ENCODE measurements at places on chromosomes 13 and 19. TPM values are rescaled to one million over a fixed set of nuclear protein-coding genes. Genes with fewer than 3 reads are reported as not detected.

DNA sequence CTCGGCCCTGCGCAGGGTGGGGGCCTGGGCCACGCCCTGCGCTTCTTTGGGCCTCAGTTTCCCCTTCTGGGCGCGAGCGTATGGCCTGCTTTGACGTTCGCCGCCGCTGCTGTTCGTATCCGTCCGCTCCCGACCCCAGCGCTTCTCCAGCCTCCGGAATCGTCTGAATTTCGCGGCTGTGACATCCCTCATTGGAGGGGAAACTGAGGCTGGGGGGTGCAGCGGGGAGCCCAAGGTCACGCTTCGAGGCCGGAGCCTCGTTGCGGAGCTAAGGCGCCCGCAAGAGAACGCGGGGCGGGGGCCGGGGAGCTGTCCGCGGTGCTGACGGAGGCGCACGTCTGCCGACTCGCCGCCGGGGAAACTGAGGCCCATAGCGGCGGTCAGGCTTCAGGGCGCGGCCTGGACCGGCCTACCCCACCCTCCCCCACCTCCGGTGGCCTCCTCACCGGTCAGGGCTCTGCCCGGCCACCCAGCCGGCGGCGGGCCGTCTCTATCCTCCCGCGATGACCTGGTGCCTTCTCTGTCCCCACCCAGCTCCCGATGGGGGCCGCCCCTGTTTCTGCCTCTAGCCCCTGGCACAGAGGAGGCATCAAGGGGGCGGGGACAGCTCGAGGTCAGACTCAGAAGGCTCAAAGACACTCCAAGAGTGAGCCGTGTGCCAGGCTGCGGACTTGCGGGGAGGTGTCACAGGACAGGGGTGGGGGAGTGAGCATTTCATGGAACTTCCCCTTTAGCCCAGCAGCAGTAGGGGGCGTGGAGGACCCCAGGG is 3.0 kb upstream of the APC2 start:
- DNase-seq, result no peak

GRCh38 chr13:79917628-79918027 is 423.3 kb downstream of the SPRY2 start:
- no peak for DNase-seq

The KCNRG gene
- 1.1 TPM for total RNA-seq

The PRR22 gene
- total RNA-seq, result 3.1 TPM

The PCDH20 gene
- total RNA-seq, result 6.3 TPM

GRCh38 chr13:110841406-110841805 is 73.5 kb downstream of the ANKRD10 start:
- DNase-seq, result no peak

- no peak for DNase-seq
Observed at GRCh38 chr13:97568850-97569249, 134.9 kb downstream of the RAP2A start.

- DNase-seq, result peak; percentile 81
Observed at GRCh38 chr13:19957320-19958154, 990 bp upstream of the ZMYM2 start.

DNA sequence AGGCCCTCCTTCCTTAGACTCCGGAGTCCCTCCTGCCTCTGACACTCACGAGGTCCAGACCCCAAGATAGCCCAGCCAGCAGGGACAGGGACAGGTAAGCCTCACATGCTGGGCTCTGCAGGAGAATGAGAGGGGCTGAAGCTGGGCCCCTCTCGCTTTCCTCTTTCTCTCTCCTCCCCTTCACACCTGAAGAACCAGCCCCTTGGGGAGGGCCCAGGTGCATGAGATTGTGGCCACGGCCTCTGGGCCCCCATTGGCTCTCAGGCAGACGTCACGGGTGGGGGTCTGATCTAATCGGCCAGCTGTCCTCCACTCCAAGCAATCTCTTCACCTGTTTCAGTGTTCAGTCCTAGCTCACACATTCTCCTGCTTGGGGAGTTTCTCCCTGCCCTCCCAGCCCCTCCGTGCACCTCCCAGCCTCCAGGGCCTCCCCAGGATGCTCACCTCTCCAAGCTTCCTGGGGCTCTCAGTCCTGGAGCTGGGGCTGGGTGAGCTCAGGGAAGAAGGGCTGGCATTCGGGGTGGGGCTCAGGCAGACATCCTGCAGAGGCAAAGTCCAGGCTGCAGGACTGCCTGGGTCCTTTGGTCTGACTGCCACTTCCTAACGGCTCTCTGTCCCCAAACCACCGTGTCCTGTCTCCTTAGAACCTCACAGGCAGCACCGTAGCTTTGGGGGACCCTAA is 2.8 kb downstream of the TMEM150B start:
- peak; percentile 80 for DNase-seq

DNA sequence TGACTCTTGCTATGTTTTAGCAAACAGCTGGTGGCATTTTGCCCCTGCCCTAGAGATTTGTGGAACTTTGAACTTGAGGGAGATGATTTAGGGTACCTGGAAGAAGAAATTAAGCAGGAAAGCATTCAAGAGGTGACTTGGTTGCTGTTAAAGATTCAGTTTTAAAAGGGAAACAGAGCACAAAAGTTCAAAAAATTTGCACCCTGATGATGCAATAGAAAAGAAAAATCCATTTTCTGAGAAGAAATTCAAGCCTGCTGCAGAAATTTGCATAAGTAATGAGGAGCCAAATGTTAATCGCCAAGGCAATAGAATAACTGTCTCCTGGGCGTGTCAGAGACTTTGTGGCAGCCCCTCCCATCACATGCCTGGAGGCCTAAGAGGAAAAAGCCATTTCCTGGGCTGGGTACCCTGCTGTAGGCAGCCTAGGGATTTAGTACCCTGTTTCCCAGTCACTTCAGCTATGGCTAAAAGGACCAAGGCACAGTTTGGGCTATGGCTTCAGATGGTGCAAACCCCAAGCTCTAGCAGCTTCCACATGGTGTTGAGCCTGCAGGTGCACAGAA is 958.5 kb upstream of the MIR17HG start:
- DNase-seq, result no peak

DNA sequence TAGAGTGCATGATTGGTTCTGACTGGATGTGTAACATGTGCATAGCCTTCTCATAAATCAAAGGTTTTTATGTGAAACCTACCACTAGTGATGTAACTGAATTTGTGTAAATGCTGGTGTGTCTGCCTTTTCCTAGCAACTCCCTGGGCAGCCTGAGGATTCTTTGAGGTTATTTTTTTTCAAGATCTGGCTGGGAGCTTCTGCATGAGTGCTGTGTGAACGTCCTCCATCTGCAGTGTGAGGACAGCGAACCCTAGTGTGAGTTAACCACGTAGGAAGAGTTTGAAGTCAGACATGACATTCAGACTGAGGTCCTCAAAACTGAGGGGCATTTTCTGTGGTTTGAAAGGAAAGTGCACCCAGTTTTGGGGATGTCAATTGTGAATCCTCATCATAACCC is 39.9 kb downstream of the DPRX start:
- DNase-seq, result no peak

DNA sequence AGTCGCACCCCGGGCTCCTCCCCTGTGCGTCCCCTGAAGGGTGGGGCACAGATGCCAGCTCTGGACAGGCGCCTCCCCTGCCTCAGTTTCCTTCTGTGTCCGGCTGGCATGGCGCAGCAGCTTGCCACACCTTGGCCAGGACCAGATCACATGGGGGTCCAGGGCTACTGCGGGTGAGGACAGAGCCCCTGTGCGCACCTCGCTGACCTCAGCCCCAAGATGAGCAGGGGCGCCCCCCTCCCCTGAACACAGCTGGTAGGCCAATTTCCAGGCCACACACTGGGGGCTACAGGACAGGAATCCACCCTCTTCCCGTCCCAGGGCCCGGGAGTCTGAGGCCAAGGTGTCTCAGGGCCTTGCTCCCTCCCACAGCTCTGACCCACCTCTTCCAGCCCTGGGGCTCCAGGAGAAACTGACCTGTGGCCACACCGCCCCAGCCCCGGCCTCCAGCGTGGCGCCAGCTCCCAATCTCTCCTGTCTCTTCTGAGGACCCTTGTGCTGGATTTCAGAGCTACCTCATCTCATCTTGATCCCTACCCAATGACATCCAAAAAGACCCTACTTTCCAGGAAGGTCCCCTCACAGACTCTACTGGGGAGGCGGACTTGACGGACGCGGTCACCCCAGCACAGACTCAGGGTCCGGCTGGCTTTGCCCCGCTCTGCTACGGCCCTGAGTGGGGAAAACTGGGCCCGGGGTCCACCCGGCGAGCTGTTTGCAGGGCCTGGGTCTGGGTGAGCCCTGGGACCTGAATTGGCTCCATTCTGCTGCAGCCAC is 28.2 kb downstream of the SBNO2 start:
- no peak for DNase-seq

DNA sequence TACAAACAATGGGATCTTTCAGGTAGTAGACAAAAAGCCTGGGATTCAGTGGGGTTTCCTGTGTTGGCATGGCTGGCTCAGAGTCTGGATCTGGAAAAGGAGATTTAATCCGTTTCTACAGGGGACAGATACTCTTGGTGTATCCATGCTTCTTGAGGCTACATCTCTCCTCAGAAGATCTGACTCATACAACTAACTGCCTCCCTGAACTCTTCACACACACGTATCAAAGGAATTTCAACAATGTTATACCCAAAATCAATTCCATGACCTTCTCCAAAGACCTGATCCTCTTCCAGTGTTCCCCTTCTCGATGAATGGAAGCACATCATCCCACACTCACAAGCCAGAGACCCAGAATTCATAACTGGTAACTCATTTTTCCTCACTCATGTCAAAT is 435.3 kb upstream of the NBEA start:
- no peak for DNase-seq

DNA sequence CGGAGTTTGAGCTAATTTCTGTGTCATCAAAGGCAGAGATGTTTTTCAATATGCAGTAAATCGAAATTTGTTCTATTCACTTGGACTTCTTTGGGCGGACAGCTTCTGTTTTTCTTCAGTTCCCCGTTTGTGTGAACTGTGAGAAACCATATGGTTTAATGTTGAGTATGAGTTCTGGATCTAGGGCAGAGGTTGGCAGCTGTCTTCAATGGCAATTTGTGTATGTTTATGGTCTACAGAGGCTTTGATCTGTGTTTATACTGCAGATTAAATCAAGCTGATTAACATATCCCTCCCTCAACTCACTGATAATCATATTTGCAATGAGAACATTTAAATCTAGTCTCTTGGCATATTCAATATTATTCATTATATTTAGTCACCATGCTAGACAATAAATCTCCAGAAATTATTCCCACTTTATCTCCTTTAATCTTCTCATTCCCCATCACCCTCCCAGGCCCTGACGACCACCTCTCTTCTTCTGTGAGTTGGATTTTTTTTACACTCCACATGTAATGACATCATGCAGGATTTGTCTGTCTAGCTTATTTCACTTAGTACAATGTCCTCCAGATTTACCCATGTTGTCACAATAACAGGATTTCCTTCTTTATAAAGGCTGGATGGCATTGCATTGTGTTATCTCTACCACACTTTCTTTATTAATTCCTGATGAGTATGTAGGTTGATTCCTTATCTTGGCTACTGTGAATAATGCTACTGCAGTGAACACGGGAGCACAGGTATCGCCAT is 9.0 kb downstream of the ZNF331 start:
- no peak for DNase-seq

The TEX26 gene
- not detected for total RNA-seq

- DNase-seq, result no peak
Observed at GRCh38 chr19:1967087-1967608, 26.2 kb downstream of the CSNK1G2 start.

The ATF5 gene
- 10.7 TPM for total RNA-seq

The SYNGR4 gene
- not detected for total RNA-seq

- DNase-seq, result peak; percentile 81
Observed at GRCh38 chr19:12749938-12750521, 1.6 kb upstream of the BEST2 start.

GRCh38 chr19:4413588-4413987 is 11.1 kb downstream of the CHAF1A start:
- no peak for DNase-seq

GRCh38 chr13:107678075-107678689 is 537.2 kb downstream of the LIG4 start:
- DNase-seq, result no peak

The KCNK6 gene
- total RNA-seq, result 25.6 TPM

DNA sequence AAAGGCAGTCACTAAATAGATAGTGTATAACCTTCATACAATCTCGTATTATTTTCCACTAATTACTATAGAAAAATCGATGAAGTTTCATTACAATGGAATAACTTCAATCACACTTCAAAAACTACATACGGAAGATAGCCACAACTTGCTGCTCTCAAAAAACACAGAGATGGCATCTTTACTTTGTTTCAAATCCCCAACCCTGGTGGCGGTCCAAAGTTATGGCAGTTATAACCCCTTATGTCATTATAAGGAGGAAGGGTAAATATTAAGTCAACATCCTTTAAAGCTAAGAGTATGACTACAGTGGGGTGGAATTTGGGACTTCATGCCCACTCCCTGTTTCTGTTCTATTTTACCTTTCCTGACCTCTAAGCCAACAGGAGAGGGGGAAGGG is 146.5 kb downstream of the LACC1 start:
- no peak for DNase-seq

GRCh38 chr13:70391678-70392077 is 283.4 kb upstream of the KLHL1 start:
- peak; percentile 75 for DNase-seq

The PLIN4 gene
- total RNA-seq, result 3.4 TPM

GRCh38 chr13:88656751-88657150 is 985.6 kb downstream of the SLITRK5 start:
- no peak for DNase-seq

DNA sequence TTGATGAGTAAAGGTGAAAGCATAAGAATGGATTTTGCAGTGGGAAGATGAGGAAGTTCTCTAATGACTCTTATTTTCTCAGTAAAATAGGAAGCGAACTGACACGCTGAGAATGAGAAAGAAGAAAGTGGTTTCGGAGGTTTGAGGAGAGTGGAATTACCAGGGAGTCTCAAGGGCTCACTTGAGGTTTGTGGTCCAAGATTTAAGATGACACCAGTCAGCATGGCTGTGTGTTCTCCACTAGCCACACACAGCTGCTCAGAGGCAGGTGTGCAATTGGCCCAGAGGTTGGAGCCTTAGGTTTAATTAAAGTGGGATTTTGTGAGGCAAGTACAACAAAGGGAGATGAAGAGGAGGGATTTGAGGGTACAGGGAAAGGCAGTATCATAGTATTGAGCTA is 99.6 kb upstream of the NBEA start:
- DNase-seq, result no peak

GRCh38 chr19:50646074-50646807 is 3.0 kb upstream of the C19orf81 start:
- DNase-seq, result no peak

The OVOL3 gene
- total RNA-seq, result not detected

The DHRS12 gene
- 14.1 TPM for total RNA-seq

GRCh38 chr13:29170436-29171082 is 350.4 kb downstream of the MTUS2 start:
- DNase-seq, result no peak
